Sciatic nerve (tissue), 2 donors: ENCODE measurements at places on chromosomes 2 and 18. TPM values are rescaled to one million over a fixed set of nuclear protein-coding genes. Genes with fewer than 3 reads are reported as not detected.

GRCh38 chr2:215662715-215663114 lies 226.8 kb upstream of the FN1 start:
- no peak for DNase-seq

DNA sequence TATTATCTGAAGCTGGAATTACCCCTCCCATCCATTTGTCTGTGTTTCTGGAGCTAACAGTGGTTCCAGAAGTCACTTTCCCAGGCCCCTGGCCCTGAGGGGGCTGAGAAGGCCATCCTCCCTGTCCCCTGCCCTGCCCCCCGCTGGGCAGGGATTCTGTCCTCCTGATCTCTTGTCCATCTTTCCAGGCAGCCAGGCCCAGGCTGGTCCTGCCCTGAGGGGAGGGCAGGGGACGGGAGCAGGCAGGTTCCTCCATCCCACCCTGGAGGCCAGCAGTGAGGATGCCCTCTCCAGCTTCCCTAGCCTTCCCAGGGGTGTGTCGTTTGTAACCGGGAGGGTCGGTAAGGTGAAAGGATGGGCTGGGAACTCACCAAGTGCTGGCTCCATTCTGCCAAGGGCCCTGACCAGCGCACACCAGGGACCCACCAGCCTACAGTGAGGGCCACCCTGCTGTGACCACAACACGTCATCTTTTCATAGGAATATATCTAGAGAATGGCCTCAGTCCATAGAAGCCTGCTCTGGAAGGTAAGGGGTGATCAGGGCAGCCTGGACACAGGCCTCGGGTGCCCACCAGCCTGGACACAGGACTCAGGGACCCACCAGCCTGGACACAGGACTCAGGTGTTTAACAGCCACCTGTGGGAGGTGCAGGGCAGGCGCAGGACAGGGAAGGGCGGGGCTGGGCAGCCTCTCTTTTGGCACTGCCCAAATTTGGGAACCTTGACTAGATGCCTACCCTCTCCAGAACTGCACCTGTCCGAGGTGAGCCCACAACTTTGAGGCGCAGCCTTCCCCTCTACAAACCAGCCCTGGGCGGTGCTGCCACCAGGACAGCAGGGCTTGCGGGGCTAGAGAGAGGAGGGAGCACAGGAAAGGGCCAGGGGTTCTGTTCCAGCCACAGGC lies 35.8 kb upstream of the GPC1 start:
- DNase-seq, result no peak

- DNase-seq, result no peak
Observed at GRCh38 chr2:100395532-100396350, 21.7 kb downstream of the CHST10 start.

DNA sequence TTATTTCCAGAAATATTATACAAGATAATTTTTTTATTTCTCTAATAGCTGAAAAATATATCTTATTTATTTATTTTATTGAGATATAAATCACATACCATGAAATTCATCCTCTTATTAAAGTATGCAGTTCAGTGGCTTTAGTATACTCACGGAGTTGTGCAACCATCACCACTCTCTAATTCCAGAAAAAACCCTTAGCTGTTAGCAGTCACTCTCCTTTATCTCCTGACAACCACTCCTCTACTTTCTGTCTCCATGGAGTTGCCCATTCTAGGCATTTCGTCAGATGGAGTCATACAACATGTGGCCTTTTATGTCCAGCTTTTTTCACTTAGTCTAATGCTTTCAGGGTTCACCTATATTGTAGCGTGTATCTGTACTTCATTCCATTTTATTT lies 66.5 kb downstream of the TCF7L1 start:
- DNase-seq, result no peak

GRCh38 chr2:77370511-77370910 lies 151.7 kb downstream of the LRRTM4 start:
- DNase-seq, result no peak

- no peak for DNase-seq
Observed at GRCh38 chr2:25306777-25307368, 34.9 kb downstream of the DNMT3A start.

DNA sequence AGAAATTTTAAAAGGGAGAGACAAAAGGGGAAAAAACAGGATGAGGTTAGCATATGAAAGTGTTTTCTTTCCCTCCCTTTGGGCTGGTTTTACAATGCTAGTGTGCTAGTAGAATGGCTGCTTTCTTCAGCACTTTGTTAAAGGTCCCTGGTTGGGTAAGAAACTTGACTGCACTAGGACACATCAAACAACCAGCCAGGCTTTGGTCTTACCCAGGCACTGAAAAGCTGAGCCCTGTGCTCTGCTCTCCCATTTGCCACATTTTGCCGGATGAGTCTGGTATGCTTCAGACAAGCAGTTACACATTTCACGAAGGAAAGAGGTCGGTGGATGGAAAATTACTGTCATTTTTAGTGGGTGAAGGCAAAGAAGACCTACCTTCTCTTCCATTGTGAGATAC lies 242.0 kb downstream of the DPP10 start:
- DNase-seq, result no peak

DNA sequence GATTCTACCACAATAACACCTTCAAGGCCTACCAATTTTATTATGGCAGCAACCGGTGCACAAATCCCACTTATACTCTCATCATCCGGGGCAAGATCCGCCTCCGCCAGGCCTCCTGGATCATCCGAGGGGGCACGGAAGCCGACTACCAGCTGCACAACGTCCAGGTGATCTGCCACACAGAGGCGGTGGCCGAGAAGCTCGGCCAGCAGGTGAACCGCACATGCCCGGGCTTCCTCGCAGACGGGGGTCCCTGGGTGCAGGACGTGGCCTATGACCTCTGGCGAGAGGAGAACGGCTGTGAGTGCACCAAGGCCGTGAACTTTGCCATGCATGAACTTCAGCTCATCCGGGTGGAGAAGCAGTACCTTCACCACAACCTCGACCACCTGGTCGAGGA lies 17.1 kb downstream of the APCDD1 start:
- no peak for DNase-seq

The PTH2R gene
- 0.45 TPM for total RNA-seq

- DNase-seq, result no peak
Observed at GRCh38 chr2:131493199-131493968, 1.2 kb upstream of the MZT2A start.

GRCh38 chr2:141133883-141134282 lies 996.9 kb downstream of the LRP1B start:
- no peak for DNase-seq
